ENCODE measurements at places on chromosomes 12 and 14.

DNA sequence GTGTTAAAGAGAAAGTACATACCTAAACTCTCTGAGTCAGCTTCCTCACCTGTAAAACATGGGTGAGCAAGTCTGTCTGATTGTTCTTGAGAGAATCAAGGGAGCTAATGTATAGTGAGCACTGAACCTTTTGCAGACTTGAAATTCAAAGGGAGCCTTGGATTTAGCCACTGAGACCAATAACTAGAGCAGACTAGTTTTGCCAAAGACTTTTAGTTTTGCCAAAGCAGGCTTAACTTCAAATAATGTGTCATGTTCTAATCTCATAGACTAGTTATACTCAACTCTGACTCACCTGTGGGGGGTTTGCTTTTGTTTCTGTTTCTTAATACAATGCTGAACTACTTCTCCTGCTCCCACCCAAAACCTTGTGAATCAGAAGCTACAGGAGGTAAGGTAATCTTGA, 123.7 kb downstream of the SLC25A21 start:
- DNase-seq = no peak

DNA sequence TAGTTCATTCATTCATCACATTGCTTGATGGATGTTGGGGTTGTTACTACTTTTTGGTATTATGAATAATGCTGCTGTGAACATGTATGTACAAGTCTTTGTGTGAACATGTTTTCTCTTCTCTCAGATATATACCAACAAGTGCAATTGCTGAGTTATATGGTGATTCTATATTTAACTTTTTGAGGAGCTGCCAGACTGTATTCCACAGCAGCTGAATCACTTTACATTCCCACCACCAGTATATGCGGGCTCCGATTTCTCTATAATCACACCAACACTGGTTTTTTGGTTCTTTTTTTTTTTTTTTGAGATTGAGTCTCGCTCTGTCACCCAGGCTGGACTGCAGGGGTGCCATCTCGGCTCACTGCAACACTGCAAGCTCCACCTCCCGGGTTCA, 22.2 kb upstream of the PLEKHG6 start:
- DNase-seq = no peak

DNA sequence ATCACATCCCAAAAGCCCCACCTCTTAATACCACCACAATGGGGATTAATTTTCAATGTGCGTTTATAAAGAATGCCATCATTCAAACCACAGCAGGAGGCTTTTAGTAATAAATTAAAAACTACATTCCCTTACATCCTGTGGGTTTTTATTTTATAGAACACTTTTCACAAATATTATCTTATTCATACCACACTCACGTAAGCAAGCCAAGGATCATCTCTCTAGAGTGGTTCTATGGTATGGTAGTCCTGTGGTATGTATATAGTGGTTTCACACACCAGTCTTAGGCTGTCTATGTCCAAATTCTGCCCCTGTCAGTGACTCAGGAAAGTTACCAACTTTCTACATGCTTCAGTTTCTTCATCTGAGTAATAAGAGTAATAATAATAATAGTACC, 100.2 kb downstream of the GALC start:
- no peak for DNase-seq

- DNase-seq = no peak
Observed at GRCh38 chr14:103698380-103699260, 16.6 kb downstream of the XRCC3 start.

GRCh38 chr12:15693228-15693911, 95.8 kb downstream of the EPS8 start:
- DNase-seq = peak; percentile 11

- no peak for DNase-seq
Observed at GRCh38 chr12:110853836-110854235, 7.0 kb downstream of the CCDC63 start.

DNA sequence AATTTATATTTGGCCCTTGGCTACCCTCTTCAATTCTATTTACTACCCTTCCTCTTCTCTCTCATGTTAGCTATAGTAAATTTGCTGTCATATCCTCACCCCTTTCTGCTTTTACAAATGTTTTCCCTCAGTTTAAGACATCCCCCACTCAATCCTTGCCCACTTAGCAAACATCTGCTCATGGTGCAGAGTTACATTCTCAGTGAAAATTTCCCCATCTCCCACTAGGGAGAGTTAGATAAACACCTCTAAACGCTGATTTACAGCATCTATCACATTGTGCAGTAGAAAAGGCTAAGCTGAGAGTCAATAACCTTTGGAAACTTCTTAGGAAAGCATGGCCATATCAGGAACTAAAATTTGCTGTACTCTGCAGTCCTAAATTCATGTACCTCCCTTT, 69.0 kb downstream of the DENND5B start:
- DNase-seq = no peak

DNA sequence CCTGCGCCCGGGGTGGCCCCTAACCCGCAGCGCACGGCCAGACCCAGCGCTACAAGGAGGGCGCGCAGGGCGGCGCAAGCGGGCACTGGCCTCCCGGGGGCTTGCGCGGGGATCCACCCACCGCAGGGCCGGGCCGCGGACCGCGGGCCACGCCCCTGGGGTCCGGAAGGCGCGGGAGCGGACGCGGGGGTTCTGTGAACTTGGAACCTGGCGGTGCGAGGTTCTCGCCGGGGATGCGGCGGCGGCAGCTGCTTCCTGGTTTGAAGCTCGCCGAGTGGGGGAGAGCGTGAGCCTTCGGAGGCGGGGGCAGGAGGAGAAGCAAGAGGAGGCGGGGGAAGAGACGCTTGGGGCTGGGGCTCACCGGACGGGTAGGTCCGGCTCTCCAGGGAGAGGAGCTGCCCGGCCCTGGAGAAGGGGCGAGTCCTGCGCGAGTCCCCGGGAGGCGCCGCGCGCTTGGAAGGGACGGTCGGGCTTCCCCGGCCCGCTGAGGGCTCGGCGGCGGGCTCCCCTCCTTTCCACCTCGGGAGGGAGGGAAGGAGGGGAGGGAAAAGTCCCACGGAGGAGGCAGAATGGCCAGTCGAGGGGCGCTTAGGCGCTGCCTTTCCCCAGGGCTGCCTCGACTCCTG, at the start of gene PRKCH:
PRKCH (plus strand) TSS at position 195 of the 626 bp plus-strand sequence. CDS start 523 bp downstream, outside the sequence.
- DNase-seq = no peak

DNA sequence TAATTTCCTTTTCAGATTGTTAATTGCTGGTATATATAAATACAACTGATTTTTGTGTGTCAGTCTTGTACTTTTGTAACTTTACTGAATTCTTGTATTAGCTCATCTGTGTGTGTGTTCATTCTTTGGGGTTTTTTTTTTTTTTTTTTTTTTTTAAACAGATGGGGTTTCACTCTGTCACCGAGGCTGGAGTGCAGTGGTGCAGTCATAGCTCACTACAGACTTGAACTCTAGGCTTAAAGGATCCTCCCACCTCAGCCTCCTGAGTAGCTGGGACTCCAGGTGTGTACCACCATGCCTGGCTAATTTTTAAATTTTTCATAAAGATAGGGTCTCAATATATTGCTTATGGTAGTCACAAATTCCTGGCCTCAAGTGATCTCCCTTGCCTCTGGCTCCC, 68.0 kb downstream of the WNK1 start:
- DNase-seq = no peak

DNA sequence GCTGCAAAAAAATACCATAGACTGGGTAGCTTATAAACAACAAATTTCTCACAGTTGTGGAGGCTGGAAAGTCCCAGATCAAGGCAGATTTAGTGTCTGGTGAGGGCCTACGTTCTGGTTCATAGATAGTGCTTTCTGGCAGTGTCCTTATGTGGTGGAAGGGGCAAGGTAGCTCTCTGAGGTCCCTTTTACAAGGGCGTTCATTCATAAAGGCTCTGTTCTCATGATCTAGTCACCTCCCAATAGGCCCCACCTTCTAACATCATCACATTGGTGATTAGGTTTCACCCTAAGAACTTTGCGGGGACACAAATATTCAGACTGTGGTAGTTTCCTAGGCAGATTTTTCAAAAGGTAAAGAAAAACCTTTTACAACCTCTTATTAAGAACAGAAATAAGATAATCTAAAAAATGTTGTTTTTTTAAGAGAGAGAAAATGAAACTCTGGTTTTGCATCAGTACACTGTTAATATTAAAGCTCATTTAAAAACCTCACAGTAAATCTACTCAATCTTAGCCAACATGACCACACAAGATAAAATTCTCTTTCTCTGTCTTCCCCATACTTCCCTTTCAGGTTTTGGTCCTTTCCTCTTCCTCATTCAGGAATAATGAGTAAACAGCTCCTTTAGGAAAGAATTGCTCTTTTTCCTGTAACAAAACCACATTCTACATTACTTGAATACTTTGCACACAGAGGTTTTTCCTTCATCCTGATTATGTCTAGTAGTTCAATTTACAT, 117.5 kb downstream of the UNC79 start:
- DNase-seq = no peak

DNA sequence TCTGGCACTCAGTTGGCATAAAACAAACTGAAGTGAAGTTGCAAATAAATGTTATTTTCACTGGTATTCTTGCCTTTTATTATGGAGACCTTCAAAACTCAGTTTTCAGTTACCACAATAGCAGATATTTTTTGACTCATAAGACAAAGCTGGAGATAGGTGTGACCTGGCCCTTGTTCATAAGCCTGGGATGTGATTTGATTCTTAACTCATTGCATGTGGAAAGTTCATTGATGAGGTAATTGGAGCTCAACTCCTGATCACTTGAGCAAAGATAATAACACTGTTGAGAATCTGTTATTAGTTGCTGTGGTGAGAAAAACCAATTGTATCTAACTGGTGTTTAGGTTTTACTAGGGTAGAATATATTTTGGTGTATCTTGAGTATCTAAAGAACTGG, 105.1 kb downstream of the AEBP2 start:
- DNase-seq = no peak

DNA sequence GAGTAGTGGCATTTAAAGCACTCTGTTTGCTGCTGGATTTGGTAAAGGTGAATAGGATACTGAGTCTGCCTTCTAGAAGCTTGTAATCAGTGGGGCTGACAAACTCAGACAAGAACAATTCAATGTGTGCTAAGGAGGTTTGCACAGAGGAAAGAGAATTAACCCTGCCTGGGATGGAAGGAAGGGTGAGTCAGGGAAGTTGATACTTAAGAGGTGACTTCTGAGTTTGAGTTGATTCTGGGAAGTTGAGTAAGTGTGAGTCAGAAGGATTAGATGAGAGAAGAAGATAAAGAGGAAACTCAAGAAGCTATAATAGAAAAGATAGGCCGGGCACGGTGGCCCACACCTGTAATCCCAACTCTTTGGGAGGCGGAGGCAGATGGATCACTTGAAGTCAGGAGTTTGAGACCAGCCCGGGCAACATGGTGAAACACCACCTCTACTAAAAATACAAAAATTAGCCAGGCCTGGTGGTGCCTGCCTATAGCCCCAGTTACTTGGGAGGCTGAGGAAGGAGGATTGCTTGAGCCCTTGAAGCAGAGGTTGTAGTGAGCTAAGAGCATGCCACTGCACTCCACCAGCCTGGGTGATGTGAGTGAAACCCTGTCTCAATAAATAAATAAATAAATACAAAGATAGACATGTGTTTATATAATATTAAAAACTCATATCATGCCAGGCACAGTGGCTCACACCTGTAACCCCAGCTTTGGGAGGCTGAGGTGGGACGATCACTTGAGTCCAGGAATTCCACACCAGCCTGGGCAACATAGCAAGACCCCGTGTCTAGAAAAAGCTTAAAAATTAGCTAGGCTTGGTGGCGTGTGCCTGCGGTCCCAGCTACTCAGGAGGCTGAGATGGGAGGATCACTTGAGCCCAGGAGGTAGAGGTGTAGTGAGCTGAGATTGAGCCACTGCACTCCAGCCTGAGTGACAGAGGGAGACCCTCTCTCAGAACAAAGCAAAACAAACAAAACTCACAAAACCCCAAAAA, 126.8 kb upstream of the CPM start:
- peak; percentile 79 for DNase-seq

- DNase-seq = no peak
Observed at GRCh38 chr12:11321980-11322379, 11.7 kb upstream of the PRB4 start.

GRCh38 chr14:65864984-65865383, 452.5 kb downstream of the FUT8 start:
- no peak for DNase-seq

DNA sequence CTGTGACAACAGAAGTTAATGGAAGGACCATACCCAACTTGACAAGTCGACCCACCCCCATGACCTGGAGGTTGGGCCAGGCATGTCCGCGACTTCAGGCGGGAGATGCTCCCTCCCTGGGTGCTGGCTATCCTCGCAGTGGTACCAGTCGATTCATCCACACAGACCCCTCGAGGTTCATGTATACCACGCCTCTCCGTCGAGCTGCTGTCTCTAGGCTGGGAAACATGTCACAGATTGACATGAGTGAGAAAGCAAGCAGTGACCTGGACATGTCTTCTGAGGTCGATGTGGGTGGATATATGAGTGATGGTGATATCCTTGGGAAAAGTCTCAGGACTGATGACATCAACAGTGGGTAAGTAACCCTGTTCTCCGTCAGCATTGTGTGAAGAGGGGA, 220.1 kb downstream of the NAV3 start:
- no peak for DNase-seq

GRCh38 chr12:110917467-110917866, 2.9 kb downstream of the MYL2 start:
- DNase-seq = no peak

DNA sequence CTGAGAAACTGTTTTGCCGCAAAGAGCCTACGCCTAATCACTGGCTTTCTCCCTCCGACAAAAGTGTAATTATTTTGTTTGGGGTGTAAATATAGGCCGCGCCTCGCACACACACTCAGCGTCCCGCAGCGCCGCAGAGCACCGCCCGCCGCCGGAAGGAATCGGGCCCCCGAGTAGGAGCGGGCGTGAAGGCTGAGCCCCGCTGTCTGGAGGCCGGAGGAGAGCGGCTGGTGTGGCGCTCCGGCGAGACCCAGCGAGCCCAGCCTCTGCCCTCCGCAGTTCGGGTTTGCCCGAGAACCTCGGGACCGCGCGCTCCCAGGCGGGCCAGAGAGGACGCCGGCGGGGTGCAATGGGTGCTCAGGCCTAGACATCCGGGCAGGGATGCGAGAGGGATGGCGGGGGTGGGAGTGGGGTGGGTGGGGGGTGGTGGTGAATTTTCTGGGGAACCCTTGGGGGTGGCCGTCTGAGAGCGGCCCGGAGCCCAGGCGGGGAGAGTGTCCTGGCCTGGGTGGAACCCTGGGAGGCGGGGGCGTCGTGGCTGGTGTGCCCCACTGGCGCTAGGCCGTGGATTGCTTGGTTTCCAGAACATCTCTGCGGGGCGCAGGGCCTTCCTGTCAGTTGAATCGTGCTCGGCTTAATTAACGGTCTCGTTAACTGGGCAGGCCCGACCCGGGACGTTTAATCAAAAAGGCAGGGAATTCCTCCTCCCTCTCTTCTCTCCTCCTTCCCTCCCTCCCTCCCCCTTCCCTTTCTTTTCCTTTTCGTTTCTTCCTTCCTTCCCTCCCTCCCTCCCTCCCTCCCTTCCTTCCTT, 4.7 kb upstream of the LHX5 start:
- no peak for DNase-seq

DNA sequence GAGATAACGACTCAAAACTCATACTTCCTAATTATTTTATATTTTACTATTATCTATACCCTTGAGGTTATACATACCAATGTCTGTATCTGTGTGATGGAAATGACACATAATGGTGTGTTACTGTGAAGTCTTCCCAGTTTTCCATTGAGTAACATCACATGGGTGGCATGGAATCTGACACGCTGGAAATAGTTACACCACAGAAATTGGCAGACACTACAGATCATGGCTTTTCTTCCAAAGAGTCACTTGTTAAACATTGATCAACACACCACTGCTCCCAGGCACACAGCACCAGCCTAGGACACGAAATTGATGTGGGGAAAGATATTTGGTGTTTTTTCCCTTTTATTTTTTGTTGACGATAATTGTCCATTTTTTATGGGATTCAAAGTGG, 33.0 kb upstream of the VWF start:
- no peak for DNase-seq

- DNase-seq = no peak
Observed at GRCh38 chr12:14284184-14284722, 81.2 kb upstream of the ATF7IP start.

- DNase-seq = no peak
Observed at GRCh38 chr14:99575043-99576023, 28.7 kb downstream of the CCDC85C start.

All from AG09309 (cell line).